ENCODE measurements at places on chromosomes 5 and 9. TPM values are rescaled to one million over a fixed set of nuclear protein-coding genes. Genes with fewer than 3 reads are reported as not detected.

GRCh38 chr9:121289026-121289771 is 21.2 kb downstream of the GSN start:
- peak; percentile 47 for DNase-seq

- DNase-seq: no peak
Observed at GRCh38 chr5:143693651-143694252, 118.2 kb upstream of the HMHB1 start.

- no peak for DNase-seq
Observed at GRCh38 chr9:89598926-89599325, 5.9 kb upstream of the GADD45G start.

DNA sequence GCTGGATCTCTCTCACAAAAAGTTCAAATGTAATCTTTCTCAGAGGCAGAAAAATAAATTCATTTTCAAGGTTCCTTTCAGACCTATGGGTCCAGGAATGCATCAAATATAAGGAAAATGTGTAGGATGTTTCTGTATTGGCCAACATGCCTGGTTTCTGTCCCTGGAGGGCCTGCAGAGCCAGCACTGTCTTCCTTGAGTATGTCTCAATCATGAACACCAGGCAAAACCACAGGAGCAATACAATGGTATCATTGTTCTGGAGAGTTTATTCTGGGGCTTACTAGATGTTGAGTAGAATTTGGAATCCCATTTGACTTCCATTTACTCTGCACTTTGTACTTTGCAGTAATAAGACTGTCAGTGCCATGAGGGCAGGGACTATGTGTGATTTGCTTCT is 23.5 kb downstream of the INSYN2B start:
- no peak for DNase-seq

- no peak for DNase-seq
Observed at GRCh38 chr5:150153957-150154617, 1.6 kb downstream of the PDGFRB start.

- DNase-seq: no peak
Observed at GRCh38 chr5:44681906-44682305, 126.8 kb upstream of the MRPS30 start.

- DNase-seq: no peak
Observed at GRCh38 chr5:29697785-29698414, 1495.6 kb upstream of the CDH6 start.

The HEXB gene
- total RNA-seq: 52.8 TPM

The SPATA31A3 gene
- total RNA-seq: not detected
